ENCODE measurements at places on chromosomes 3 and 15.

GRCh38 chr15:70687482-70687881 is 75.9 kb downstream of the UACA start:
- DNase-seq: no peak

DNA sequence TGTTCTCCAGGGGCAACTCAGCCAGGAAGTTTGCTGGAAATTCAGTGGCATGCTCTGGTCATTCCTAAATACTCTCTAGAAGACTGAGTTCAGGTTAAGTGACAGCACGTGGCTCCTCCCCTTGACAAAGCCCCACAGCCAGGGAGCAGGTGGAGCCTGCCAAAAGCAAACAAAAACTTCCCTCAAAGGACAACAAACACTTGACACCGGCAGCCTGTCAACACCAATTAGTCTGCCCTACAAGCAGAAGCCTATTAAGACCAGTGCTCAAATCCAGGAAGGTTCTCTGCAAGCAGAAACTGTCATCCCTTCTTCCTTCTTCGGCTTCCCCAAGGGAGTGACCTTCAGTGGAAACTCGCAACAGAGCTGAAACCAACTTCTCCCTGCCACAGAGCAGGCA is 5.0 kb downstream of the MEX3B start:
- DNase-seq: no peak

DNA sequence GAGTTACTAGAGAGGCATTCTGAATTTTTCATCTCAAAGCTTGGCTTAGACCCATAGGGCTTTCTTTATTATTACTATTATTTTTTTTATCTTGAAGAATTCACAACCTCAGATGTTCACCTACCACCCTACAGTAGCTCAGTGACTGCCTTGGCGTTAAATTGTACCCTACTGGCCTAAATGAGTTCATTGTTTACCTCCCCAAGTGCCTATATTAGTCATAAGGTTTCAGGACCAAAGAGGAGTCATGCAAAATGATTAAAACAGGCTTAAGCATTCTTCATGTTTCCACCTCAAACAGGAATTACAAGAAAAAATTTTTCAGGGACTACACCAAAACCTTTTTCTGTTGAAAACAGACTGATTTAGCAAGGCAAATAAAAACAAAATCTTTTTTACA is 751.5 kb downstream of the SQOR start:
- no peak for DNase-seq

- peak; percentile 47 for DNase-seq
Observed at GRCh38 chr15:31488437-31489204, 162.0 kb downstream of the KLF13 start.

GRCh38 chr3:111852540-111852939 is 6.5 kb upstream of the PHLDB2 start:
- no peak for DNase-seq

DNA sequence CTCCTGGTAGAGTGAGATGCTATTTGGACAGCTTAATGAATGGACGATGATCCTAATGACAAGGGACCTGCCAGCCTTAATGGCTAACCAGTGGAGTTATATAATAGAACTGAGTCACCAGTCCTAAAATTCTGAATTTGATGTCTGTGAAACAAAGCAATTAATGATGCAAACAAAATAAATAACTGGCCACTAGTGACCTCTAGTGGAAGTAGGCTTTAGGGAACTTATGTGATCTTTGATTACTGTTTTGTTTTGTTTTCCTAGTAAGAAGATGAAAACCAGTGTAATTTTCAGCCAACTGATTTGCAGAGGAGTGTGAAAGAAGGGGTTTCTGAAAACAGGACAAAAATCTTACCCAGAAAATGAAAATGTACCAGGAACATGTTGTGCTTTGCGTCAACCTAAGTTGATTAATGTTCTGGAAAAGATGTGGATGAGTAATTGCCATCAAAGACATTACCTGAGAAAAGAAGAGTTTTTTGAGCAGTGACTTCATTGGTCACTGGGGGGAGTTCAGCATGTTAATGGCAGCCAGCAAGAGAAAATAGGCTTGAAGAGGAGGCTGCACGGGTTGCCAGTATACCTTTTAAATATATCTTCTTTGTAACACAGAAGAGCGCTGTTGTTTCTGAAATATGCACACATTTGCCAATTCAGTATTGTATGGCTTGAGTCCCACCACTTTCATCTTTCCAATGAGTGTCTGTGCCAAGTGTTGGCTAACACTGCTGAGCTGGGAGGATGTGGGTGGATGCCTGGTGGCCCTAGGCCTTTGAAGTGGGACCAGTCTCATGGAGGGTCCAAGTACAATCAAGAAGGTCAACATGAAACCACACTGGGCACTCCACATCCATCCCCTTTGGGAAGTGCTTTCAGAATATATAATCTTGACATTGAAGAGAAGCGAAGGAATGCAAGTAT is 9.3 kb downstream of the VEPH1 start:
- DNase-seq: no peak

GRCh38 chr15:60320365-60320764 is 77.4 kb downstream of the ANXA2 start:
- DNase-seq: no peak

- DNase-seq: no peak
Observed at GRCh38 chr3:50164984-50165909, 10.1 kb downstream of the SEMA3F start.

DNA sequence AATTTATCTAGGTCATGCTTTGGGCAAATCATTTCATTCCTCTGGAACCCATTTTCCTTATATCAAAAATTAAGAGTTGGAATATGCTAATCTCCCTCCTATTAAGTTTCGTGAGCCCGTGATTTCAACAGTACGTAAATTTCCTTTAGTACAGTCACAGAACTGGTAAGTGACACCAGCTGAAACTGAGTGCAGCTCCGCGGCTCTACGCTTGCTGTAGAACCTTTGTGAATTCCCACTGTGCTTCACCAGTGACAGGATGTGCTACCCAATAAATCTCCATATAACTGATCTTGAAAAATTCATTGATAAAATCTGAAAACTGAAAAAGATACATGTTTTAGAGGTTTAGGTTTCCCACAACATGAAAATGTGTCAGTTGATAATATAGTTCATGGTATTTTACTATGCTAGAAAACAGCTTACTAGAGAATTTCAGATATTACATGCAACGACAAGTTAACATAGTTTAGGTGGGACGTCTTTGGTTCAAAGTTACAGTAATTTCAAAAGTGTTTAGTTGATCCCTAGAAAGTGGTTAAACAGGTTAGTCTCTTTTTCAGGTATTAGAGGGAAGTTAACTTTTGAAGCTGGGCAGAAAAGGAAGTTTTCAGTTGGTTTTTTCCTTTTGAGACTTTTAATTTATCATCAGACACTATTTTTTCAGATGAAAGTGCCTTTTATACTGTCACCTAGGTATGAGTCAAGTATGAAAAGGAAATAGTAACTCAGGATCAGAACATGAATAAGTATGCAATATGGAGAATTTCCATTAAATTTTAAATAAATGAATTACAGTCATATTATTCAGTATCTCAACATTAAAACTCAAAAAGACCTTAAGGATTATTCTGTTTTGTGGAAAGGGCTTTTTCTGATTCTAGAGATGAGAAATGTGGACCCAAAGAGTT is 57.0 kb downstream of the PPARG start:
- DNase-seq: no peak

DNA sequence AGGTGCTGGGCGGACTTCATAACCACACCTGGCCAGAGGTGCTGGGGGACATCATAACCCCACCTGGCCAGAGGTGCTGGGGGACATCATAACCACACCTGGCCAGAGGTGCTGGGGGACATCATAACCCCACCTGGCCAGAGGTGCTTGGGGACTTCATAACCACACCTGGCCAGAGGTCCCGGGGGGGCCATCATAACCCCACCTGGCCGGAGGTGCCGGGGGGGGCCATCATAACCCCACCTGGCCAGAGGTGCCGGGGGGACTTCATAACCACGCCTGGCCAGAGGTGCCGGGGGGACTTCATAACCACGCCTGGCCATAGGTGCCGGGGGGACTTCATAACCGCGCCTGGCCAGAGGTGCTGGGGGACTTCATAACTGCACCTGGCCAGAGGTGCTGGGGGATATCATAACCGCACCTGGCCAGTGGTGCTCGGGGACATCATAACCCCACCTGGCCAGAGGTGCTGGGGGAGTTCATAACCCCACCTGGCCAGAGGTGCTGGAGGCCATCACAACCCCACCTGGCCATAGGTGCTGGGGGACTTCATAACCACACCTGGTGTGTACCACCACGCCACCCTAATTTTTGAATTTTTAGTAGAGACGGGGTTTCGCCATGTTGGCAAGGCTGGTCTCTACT is 10.7 kb upstream of the TUBGCP5 start:
- no peak for DNase-seq

GRCh38 chr15:99365242-99365641 is 114.0 kb downstream of the LRRC28 start:
- DNase-seq: no peak

All from activated naive CD4-positive, alpha-beta T cell treated with anti-CD3 and anti-CD28 coated beads, Interleukin-2, amount 10 ng/mL, durations not matched to agents 7 days and 5 days (primary cell).